ENCODE measurements at places on chromosomes 11 and 22. TPM values are rescaled to one million over a fixed set of nuclear protein-coding genes. Genes with fewer than 3 reads are reported as not detected.

CASP1 gene
- 96.8 TPM for total RNA-seq

OR8G5 gene
- total RNA-seq, result not detected

DNA sequence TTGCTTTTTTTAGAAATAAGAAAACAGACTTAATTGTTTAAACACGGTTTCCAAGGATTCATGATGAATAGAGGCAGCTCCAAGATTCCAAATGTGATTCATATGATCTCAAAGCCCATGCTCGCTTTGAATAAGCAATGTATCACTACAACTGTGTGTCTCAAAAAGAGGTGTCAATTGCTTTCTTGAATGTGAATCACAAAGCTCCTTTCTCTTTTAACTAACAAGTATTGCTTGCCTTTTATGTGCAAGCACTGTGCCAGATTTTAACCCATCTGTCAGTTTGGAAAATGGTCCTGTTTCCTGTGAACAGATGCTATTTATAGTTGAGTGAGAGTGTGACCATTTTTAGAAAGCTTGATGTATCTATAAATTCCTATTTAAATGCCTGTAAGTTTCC is 6.5 kb downstream of the OOSP1 start:
- no peak for DNase-seq

DNA sequence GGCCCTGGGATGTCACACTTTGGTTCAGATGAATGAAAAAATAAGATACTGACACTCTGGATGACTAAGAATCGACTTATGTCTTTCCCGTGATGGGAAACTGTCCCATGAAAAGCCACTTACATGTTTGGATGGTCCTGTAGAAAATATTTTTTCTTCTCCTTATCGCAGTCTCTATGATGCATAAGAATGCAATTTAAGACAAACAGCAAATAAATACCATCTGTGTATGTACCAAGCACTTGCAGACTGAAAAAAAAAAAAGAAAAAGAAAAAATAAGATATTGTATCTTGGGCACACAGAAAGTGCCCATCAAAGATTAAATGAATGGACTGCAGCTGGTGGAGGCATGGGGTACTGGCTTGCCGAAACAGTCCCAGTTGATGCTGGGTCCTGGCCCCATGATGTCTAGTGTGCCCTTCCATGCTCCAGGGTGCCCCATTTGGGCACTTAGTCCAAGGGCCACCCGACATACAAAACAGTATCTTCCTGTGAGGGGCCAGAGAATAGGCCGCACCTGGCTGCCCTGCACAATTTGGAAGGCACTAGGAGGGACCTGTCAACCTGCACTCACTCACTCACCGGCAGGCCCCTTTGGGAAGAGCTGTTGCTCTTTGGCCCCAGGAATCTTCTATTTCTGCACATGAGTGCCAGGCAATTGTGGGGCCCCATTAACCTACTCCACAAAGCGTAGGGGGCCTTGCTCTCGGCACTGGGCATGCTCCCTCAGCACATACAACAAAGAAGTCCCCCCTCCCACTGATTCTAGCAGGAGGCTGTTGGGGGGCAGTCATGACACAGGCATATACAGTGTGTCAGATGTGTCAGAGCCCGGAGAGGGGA is 2.5 kb upstream of the ZBED4 start:
- no peak for DNase-seq

- peak; percentile 17 for DNase-seq
These were observed 1.7 kb downstream of the PGR start for GRCh38 chr11:101127699-101128570.

DNA sequence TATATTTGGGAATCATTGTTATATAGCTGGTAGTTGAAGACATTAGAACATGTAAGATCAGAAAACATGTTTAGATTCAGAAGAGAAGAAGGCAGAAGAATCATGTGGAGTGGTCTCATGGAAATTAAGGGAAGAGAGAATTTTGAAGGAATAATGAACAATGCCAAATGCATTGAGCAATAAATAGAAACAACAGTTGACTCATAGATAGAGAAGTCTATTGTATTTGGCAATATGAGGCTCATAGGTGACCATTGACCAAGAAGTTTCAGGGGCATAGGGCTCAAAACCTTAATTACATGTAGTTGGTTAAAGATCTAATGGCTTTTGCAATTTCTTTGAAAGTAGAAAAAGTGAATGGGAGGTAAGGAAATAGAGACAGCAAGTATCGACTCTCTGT is 123.9 kb downstream of the PAX6 start:
- DNase-seq, result no peak

- no peak for DNase-seq
These were observed 634.3 kb downstream of the BRD1 start for GRCh38 chr22:49193348-49193747.

DNA sequence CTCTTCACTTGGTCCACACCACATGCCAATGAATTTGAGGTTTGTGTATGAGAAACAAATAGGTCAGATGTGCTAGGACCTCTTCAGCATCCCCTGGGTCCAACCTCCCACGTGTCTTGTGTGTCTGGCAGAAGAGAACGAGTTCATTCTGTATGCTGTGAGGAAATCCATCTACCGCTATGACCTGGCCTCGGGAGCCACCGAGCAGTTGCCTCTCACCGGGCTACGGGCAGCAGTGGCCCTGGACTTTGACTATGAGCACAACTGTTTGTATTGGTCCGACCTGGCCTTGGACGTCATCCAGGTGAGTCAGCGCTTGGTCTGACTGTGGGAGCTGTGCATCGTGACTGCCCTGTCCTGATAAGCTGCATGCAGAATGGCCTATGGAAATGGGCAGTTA is 101.0 kb upstream of the SORL1-AS1 start:
- DNase-seq, result no peak

Measured in CD4-positive, alpha-beta memory T cell (primary cell).